ENCODE measurements at places on chromosomes 3 and 15.

DNA sequence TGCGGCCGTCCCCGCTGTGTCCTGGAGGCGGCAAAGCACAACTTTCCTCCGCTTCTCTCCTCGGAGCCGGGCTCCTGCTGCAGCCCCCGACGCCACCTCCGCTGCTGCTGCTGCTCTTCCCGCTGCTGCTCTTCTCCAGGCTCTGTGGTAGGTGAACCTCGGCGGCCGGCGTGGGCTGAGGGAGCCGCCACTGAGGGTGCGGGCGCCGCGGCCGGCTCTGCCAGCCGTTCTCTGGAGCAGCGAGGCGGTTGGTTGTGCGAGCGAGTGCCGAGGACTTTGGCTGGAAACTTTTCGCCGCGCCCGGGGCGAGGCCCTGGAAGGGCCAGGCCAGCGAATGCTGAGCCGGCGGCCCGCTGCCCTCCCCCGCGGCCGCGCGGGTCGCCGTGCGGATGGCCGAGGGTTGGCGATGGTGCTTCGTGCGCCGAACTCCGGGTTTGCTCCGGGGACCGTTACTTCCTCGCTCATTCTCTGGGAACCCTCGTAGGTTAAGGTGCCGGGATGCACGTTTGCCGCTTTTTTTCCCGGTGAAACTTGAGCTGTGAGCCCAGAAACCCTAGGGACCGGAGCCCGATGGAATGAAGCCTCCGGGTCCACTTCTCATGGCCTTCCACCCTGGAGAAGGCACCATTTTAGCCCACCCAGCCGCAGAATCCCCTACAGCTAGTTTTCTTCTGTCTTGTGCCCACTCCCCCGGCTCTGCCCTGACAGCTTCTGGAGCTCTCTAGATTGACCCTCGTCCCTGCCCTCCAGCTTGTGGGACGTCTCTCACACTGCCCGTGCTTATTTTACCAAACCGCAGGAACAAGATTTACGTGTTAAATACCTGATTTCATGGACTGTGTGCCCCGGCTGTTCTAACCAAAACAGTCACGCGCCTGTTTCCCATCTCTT lies 660 bp downstream of the NECTIN3 start:
- peak; percentile 18 for DNase-seq

DNA sequence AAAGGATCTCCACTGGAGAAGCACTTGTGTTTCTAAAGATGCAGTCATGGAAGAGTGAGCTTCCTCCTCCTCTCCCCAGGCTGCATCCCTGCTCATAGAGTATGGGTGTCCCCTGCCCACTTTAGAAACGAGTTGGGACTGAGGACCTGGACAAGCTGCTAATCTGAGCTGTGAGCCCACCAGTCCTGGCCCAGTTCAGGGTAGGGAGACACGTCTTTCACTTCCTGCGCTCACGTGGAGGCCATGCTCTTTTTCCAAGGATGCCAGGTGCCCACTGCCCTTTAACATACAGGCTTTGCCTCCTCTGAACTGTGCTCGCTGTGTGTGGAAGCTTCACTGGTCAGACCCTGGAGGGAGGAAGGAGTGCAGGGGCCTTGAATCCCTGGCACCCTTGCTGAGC lies 316.3 kb downstream of the UACA start:
- no peak for DNase-seq

- DNase-seq = no peak
Measured at GRCh38 chr3:125322166-125322565, 53.0 kb downstream of the ZNF148 start.

GRCh38 chr3:32872487-32873382 lies 54.9 kb downstream of the TRIM71 start:
- no peak for DNase-seq

GRCh38 chr3:50971487-50971924 lies 296.8 kb downstream of the DOCK3 start:
- DNase-seq = peak; percentile 83

DNA sequence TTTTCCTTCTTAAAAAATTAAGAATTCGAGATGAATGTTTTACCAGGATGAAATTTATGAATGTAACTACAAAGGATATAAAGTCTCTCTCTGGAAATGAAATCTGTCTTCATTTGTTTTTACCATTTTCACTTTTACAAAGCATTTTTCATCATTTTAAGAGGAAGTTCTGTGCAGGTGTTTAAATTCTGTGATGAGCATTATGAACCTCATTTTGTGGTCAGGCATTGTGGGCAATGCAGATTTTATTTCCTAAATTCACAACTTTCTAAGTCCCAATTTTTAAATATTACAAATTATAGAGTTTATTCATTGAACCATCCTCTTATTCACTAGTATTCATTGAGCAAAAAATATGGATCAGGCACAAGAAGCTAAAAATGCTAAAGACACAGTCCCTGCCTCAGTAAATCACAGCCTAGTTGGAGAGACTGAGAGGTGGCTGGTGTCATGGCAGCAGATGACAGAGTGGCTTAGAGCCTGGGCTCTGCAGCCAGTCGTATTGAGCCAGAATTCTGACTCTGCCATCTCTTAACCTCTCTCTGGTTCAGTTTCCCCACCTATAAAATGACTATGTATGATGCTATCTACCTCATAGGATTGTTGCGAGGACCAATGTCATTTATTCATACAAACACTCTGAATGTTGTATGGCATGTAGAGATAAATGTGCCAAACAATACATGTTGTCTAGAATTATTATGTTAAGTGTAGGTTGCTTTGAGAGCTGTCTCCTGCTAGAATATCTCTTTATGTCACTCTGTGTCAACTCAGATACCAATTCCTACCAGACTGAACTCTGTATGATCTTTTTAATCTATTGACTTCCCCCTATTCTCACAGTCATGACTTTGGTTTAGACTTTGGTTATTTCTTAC lies 7.5 kb upstream of the TGFBR2 start:
- DNase-seq = no peak

- no peak for DNase-seq
Measured at GRCh38 chr15:71050461-71050860, 64.8 kb upstream of the THSD4 start.

DNA sequence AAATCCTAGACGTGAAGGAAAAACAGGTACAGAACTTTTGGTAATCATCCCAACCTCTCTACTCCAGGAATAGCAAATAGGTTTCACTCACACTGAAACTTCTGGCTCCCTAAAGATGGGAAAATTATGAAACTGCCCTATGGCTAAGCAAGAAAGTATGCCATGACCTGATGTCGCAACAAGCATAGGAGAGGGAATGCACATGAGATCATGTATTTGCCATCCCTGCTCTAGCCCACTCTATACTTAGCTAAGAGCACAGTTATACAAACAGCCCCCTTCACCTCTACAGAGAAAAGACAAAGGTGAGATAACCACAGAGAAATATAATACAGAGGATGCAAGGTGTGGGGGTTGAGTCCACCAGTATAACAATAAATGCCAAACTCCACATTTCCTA lies 102.7 kb downstream of the TBC1D5 start:
- no peak for DNase-seq

GRCh38 chr3:51535146-51536019 lies 3.1 kb upstream of the RAD54L2 start:
- no peak for DNase-seq

- DNase-seq = no peak
Measured at GRCh38 chr15:62785881-62786828, 256.4 kb upstream of the TPM1 start.

DNA sequence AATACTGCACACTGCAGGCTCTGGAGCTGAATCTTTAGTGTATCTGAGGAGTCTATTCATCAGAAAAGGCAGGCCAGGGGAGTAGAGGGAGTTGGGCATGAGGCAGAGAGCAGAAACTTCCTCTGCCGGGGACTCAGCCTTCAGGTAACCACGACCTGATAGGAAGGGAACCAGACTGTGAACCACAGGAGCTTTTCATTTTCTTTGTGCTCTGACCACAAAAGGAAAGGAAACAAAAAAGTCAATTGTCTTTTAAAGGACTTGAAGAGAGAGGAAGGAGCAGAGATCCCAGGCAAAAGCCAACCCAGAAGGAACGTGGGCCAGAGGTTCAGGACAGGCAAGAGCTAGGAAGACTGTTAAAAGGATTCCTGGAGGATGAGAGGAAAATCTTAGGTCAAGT lies 573.3 kb downstream of the EPHB1 start:
- no peak for DNase-seq

GRCh38 chr3:140146668-140147067 lies 211.7 kb downstream of the CLSTN2 start:
- DNase-seq = no peak
